ENCODE measurements at places on chromosomes 1 and 21.

- no peak for DNase-seq
These were observed 13.3 kb downstream of the PRSS38 start for GRCh38 chr1:227828786-227829185.

DNA sequence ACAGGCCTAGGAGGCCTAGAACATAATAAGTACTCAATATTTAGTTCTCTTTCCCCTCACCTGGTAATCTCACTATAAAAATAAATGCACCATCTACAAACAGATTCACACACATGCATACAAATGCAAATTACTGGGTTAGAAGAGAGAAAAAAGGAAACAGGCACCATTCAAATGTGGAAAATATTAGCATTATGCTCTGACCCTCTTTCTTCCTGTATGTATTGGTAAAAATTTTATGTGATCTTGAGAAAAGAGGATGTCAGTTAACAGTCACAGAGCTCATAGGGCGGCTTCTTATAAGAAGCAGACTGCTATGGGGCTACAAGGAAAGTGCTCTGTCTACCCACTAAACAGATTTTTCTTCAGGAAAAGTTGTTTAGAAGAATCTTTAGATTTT, 565.4 kb downstream of the LMO4 start:
- no peak for DNase-seq

DNA sequence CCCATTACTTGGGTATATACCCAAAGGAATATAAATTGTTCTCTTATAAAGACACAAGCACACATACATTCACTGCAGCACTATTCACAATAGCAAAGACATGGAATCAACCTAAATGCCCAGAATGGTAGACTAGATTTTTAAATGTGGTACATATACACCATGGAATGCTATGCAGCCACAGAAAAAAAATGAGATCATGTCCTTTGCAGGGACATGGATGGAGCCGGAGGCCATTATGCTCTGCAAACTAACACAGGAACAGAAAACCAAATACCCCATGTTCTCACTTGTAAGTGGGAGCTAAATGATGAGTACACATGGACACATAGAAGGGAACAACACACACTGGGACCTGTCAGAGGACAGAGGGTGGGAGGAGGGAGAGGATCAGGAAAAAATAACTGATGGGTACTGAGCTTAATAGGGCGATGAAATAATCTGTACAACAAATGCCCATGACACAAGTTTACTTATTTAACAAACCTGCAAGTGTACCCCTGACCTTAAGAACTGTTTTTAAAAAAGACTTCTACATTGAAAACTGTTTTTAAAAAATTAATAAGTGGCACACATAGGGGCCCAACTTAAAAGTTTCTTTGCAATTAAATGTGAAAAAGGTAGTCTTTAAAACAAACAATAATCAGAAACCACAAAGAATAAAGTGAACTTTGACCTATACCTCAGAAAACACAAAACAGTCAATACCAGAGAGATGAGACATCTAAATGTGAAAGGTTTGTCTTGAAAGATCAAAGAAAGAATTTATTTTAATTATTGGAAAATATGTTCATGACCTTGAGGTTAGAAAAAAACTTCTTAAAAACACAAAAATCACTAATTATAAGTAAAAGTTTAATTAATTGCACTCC, 75.2 kb downstream of the CDC42BPA start:
- DNase-seq: no peak

- DNase-seq: no peak
These were observed 227.3 kb downstream of the DYRK1A start for GRCh38 chr21:37593740-37594471.

DNA sequence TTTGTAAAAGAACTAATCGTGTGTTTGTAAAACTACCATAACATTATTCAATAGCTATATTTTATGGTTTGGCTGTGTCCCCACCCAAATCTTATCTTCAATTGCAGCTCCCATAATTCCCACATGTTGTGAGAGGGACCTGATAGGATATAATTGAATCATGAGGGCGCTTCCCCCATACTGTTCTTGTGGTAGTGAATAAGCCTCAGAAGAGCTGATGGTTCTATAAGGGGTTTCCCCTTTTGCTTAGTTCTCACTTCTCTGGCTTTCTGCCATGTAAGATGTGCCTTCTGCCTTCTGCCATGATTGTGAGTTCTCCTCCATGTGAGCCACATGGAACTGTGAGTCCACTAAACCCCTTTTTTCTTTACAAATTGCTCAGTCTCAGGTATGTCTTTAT, 1372.3 kb downstream of the AMY1C start:
- no peak for DNase-seq

DNA sequence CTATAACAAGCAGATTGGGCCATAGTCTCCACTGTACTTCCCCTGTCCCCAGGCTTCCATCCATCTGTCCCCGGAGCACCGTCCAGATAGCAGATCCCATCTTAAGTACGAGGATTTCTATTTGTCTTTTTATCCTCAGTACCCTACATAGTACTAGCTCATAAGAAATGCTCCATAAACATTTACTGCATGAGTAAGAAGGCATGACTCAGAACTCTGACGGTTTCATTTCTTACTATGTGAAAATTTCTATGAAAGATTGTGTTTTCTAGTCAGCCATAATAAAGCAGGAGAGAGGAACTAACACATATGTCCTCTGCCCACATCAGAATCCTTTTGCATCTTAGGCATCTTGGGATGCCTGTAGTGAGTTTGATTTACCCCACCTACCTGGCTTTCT, 49.5 kb downstream of the CHD1L start:
- DNase-seq: no peak

GRCh38 chr1:2152954-2153353, 41.6 kb downstream of the FAAP20 start:
- no peak for DNase-seq

DNA sequence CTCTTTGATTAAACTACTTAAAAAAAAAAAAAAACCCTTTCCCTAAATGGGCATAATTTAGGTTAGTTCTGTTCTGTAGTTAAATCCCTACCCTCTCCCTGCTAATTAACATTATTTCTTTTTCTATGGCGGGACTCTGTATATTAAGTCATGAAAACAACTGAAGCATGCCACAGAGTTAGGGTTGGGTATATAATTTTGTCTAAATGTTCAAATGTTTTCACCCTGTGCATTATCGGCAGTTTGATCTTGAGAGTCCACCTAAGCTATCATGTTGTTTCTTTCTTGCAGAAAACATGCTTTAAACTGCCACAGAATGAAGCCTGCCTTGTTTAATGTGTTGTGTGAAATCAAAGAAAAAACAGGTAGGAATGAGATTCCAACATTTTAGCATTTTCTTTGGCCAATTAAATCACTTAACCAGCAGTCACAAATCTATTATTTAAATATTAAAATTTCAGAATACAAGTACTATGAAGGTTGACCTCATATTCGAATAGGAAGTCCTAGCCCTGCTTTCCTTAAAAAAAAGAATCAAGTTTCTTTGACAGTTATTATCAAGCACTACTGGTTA, 4.0 kb downstream of the PBX1 start:
- DNase-seq: no peak

DNA sequence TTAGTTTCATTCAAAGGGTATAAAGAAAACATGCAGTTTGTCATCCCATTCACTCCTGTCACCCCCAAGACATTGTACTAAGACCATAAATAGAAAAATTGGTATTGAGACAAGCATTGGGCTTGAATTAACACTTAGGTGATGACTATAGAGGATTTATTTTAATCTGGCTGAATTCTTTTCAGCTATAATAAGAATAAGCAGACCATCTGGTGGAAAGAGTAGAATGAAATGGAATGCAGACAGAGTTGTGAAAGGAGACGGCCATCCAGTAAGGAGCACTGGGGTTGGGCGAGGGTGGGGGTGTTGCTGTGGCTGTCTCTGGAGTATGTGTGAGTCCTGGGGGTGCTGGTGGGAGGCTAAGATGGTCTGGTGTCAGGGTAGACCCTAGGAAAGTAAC, 125.0 kb upstream of the IVNS1ABP start:
- DNase-seq: no peak

- DNase-seq: no peak
These were observed 64.0 kb upstream of the ZNF281 start for GRCh38 chr1:200473698-200474371.

DNA sequence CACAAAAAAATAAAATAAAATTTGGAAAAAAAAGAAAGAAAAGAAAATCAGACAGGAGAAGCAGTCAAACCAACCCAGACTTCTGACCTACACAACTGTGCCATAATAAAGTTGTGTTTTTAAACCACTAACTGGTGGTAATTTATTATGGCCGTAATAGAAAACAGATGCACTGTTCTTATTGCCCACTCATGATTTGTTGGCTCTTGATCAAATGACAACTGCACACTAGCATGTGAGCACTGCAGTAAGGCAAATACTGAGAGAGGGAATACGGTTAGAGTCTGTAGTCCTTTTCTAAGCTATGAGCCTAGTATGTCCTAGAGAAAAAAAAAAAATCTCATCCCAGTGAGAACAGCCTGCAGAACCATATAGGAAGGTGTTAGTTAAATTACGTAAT, 61.2 kb upstream of the TNR start:
- no peak for DNase-seq

DNA sequence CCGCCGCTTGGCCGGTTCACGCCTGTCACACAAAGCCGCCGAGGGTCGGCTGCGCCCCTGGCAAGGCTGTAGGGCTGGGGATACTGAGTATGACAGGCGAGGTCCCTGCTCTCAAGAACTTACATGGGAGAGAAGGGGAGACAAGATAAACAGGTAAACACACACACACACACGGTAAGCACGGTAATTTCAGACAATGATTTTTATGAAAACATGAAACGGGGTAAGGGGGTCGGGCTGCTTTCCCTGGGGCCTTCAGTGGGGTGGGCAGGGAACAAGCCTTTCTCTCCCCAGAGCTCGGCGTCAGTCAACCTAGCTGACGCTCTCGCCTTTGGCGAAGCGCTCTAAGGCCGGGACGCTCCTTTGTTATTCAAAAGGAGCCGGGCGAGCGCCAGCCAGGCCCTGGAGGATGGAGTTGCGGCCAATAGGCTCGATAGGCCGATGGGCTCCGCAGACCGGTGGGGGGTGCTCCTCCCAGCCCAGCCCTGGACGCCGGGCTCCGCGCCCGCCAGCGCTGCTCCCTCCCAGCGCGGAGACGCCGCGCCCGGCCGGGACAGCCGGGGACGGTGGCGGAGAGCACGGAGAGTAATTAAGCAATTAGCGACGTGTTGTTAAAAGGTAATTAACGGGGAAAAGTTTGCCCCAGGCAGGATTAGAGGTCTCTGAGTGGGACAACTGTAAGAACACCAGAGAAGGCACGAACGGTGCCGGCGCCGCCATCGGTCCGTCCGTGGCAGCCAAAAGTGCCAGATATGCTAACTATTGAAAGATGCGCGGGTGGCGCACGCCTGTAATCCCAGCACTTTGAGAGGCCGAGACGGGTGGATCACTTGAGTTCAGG, 950 bp upstream of the INKA2 start:
- DNase-seq: no peak

GRCh38 chr1:171929121-171929520, 87.8 kb downstream of the DNM3 start:
- DNase-seq: no peak

DNA sequence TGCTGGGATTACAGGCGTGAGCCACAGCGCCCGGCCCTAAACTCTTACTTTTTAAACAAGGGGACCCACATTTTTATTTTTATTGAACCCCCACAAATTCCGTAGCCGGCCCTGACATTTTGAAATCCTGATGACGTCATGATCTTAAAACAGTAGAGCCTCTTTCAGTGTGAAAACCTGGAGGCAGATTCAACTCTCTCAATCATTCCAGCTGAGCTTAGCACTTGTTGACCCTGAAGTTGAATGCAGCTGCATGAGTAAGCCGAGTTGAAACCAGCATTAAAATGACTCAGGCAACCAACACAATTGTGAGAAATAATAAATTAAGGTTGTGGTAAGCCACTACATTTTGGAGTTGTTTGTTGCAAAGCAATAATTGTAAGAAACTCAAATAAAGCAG, 93.9 kb upstream of the ADGRL4 start:
- DNase-seq: no peak

- no peak for DNase-seq
These were observed 93.1 kb upstream of the HAO2 start for GRCh38 chr1:119275145-119276134.

DNA sequence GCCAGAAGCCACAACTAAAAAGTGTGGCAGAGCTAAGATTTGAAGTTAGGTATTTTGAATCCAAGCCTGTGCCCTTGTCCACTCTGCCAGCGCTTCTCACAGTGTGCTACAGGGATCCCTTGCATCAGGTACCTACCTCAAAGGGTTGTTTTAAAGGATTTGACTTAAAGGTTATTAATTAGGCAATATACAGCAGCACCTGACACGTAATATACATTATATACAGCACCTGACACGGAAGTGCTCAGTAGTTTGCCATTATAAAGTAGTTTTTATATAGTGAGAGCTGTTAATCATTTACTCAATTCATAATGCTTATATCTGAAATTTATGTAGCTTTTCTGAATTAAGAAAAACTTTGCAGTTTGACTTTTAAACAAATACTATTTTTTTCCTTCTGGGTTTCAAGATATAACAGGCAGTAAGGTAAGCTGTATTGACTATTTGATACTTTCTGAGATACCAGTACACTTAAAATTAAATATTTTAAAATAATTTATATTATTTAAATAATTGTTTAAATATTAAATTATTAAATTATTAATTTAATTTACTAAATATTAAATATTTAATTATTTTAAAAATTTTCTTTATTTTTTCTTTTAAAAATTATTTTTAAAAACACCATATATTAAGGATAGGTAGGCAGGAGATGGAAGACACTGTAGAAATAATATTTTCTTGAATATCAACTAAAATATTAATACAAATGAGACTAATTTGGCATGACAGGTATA, 33.3 kb downstream of the TSNAX start:
- no peak for DNase-seq

- DNase-seq: no peak
These were observed 35.0 kb upstream of the GRHL3 start for GRCh38 chr1:24284156-24284471.

DNA sequence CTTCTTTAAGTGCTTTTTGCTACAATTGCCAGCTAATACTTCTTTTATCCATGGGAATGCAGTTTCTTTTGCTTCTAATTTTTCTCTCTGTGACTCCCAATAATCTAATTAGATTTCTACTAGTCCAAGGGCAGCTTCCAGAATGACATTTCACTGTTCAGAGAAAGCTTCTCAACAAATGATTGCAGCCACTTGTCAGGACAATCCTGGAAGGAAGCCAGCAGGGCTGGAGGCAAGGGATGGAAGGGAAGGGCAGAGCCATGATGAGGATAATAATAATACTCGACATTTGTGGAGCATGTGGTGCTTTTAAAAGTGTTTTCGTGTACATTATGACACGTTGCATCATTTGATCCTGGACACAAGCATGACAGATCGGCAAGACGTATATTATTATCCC, 19.4 kb downstream of the F11R start:
- no peak for DNase-seq

GRCh38 chr1:114803001-114803400, 22.5 kb upstream of the SIKE1 start:
- no peak for DNase-seq

DNA sequence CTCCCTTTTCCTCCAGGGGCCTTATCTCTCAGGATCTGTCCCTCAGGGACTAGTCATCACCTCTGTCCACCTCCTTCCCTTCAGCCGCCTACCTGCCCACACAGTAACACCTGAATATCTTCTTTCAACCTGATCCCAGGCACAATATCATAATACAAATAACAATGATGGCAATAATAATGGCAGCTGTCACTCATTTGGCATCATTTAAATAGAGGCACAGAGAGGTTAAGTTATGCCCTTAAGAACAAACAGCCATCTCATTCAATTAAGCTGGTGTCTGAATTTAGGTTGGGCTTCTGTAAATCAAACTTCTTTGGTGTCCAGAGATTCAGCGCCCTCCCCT, 47.5 kb downstream of the AHDC1 start:
- DNase-seq: no peak

- no peak for DNase-seq
These were observed 1005.4 kb downstream of the ADGRL2 start for GRCh38 chr1:82806133-82806532.

GRCh38 chr1:231424950-231425805, 3.1 kb upstream of the EGLN1 start:
- DNase-seq: no peak
